ENCODE measurements at places on chromosomes 11 and 22.

DNA sequence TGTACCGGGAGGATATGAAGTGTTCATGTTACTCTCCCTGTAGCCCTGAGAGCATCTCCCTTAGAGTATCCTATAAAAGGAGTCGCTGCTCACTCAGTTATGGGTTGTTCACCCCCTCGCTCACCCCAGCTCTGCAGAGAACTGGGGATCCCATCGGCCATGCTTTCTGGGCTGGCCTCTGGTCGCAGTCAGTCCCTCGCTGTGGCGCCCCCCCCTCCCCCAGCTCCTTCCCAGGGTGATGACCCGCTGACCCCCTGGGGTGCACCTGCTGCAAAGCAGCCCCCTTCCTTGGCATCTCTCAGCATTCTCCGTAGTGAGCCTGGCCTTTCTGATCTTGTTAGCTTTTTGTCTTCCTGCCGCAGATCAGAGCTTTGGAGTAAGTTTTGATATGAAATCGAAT, 10.3 kb upstream of the PARVG start:
- DNase-seq, result no peak

- no peak for DNase-seq
Measured at GRCh38 chr11:27648840-27649239, 51.4 kb downstream of the BDNF start.

DNA sequence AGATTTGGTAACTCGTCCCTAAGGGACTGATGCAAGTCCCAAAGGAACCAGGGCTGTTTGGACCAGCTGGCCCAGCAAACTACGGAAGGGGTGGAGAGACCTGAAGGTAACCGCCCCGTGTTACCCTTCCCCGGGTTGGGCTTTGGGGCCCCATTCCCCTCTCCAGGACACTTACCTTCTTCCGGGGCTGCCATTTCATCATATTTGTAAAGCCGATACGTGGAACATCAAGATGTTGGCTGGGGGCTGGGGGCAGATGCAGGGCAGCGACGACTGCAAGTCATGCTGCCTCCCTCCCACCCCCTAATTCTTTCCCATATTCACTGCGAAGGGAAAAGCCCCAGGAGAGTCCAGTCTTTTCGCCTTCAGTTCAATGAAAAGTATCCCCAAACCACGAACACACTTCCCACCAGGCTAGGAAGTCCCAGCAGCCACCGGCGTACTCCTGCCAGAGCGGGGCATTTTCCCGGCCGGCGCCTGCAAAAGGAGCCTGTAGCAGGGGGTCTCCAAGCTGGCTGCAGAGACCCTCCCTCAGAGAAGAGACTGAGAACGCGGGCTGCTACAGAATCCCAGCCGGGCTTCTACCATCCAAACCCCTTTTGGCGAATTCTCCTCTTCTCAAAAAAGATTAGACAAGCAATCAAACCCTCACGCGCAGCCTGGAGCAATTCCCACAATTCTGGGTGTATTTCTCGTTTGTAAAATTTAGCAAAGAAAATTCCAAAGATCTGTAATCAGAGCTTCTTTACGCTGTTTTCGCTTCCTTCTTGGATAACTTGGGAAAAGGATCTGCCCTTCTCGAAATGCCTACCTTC, 236.7 kb downstream of the TTC28 start:
- peak; percentile 49 for DNase-seq

GRCh38 chr11:119828006-119828405, 99.0 kb upstream of the NECTIN1 start:
- DNase-seq, result no peak

Measured in HEK293T (cell line).